ENCODE measurements at places on chromosomes 11 and 22.

DNA sequence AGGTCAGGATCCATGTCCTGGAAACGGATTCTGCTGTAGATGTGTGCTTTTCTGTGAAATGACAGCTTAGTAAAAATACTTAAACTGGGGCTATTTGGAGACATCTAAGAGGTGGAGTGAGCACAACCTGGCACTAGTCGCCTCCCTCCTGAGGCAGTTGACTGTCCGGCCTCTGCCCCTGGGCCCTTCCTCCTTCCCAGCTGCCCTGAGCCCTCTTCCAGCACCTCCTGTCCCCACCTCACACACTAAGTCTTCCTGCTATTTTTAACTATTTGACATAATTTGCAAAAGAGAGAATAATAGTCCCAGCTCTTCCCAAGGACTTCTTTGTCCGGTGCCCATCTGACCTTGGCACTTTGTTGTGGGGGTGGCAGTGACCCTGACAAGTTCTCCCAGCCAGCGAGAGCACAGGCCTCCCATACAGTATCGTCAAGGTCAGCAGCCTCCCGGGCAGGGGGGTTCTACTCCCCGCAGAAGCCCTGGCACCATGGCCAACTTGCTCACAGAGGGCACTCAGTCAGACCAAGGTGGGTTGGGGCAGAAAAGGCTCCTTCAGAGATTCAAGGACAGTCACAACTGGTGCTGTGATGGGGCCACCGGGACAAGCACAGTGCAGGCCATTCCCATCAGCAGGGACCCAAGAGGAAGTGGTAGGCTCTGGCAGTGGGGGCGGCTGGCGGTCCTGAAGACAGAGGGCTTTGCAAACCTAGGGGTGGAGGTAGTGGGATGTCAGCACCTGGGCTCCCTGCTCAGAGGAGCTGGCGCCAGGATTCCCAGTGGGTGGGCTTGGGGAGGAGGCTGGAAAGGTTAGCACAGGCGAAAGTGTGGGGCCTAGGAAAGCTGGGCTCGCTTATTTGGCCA lies 5.5 kb upstream of the NEAT1 start:
- no peak for DNase-seq

DNA sequence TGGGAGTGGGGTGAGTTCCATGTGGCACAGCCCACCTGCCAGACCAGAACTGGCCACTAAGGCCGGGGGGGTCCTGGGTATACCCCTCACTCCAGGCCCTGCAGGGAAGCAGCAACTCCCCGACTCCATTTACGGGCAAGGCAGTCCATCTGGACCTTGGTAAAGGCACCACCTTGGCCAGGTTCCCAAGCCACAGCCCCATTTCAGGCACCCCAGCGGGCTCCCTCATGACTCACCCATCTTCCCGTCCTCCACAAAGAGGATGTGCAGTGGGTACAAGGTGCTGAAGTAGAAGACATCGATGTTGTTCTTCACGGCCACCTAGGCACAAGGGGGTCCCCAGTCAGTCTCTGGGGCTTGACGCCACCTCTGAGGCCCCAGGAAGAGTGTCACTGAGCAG lies 15.7 kb upstream of the RASL10A start:
- no peak for DNase-seq

- no peak for DNase-seq
Measured at GRCh38 chr11:5618807-5619206, 6.0 kb upstream of the TRIM34 start.

DNA sequence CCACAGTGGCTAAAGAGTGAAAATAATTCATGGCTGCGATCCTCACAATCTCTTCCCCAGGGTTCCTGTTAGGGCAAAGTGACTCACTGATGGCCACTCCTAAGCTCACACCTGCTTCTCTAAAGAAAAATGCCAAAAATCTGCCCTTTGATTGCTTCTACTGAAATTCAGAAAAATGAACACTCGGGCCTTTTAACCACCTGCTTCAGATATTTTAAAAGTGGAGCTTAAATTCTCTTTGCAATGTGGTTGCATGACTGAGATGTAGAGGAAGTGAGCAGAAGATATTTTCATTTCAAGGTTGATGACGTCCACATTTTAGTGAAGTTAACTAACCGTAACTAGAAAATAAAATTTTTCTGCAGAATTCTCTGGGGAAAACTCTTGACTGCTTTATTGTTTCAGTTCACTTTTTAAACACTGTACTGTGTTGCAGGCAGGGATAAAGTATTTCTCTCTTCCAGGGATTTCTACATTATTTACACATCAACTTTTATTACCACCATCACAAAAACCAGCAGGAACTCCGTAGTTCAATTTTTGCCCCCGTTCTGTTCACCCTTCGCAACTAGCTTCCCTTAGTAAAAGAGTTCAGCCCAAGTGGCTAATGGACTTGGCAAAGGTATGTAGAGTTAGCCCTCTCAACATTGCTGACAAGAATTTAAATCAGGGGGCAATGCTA lies 8.5 kb downstream of the RAB30 start:
- no peak for DNase-seq

GRCh38 chr22:44396727-44397722 lies 84.3 kb upstream of the SHISAL1 start:
- DNase-seq, result no peak

GRCh38 chr11:59776210-59777066 lies 21.3 kb downstream of the STX3 start:
- DNase-seq, result no peak

DNA sequence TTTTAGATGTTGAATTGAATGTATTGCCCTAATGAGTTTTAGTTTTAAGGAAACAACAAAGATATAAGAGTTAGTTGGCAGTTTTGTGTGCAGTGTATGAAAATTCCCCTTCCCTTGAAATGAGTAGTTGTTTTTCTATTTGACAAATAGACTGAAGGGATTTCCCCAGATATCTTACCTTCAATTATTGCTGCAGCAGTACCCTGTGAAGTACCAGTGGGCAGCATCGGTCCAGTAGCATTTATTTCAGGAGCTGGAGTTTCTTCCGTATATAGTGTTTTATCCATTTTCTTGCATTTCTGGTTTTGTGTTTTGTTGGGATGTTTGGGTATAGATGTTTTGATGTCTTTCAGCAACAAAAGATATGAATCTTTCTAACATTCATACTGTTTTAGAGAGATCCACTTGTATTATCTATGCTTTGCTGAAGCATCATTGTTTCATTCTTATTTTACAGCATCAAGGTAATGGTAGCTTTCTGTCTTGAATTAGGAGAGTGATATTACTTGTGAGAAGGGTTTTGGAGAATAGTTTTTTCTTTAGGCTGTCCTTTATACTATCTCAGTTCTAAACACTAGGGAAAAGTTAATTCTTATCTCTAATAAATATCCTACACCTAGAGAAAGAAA lies 7.4 kb downstream of the KMT2A start:
- no peak for DNase-seq

GRCh38 chr11:59804061-59804460 lies 6.5 kb downstream of the MRPL16 start:
- DNase-seq, result no peak

DNA sequence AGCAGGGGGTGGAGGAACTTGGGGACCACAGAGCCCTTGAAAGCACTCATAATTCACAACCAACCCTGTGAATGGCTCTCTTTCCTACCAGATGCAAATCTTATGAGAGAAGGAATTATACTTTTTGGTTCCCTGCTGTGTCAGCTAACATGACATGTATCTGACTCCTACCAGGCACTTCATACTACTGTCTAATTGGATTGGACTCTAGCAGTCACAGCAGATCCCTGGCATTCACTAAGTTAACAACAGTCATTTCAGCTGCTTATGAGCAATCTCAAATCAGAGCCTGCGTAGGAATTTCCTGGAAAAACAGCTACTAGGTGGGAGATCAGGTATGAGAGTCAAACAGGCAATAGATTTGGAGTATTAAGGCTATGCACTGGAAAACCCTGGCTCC lies 11.1 kb upstream of the ENDOD1 start:
- no peak for DNase-seq

DNA sequence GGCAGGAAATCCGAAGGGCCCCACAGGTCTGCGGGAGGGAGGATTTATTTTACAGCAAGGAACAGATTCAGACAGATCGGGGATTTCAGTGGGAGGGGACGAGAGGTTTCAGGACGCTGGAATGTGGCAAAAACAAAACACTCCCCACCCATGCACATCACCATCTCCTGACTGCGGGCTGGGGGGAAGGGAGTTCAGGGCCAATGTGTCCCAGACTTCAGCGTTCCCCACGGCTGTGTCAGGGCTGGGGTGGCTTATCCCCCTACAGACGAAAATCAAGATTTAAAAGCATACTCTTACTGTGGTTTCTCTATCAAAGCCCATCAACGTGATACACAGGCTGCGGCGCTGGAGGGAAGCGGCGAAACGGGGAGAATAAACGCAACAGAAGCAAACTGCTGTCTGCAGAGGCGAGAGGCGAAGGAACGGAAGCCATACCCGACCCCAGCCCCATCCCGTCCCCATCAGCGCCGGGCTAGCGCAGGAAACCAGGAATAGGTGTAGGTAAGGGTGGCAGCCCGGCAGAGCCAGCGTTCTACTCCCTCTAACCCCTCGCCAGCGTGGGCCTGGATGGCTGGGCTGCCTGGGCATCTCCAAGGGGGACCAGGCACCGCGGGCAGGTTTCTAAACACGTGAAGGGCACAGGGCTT lies 2.7 kb downstream of the TENM4 start:
- DNase-seq, result no peak

DNA sequence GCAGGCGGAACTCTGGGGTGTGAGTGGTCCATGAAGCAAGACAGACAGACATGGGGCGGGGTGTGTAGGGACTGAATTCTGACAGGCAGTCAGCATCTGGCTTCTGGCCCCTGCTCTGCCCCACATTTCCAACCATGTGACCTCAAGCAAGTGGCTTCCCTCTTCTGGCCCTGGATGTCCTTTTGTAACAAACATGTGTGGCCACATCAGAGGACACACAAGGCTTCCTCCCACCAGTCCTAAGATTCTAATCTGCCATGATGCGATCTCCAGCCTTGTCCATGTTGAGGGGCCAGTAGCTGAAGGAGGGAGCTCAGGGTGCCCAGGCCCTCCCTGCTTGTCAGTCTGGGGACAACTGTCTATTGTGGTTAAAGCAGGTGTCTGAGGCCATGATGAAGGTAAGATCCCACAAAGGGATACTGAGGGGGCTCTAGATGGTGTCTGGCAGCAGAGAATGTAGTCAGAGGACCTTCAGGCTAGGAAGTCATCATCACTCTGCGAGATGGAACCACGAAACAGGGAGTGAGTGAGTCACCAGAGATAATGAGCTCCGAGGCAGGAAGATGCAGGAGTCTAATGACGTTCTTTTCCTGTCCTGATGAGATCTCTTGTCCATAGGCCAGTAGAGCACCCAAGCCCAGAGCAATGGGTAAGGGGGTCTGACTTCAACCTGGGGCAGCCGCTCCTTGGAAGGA lies 27.4 kb downstream of the DRD2 start:
- no peak for DNase-seq

GRCh38 chr11:121452609-121453150 lies at the start of gene SORL1-AS1:
Gene SORL1-AS1, minus strand, starts transcription at chr11:121452967.
- DNase-seq, result peak; percentile 48

- DNase-seq, result no peak
Measured at GRCh38 chr11:24496736-24497725, at the start of gene LUZP2. Gene LUZP2, plus strand, starts transcription at chr11:24497053.

- no peak for DNase-seq
Measured at GRCh38 chr11:100748153-100748552, 61.1 kb downstream of the ARHGAP42 start.

DNA sequence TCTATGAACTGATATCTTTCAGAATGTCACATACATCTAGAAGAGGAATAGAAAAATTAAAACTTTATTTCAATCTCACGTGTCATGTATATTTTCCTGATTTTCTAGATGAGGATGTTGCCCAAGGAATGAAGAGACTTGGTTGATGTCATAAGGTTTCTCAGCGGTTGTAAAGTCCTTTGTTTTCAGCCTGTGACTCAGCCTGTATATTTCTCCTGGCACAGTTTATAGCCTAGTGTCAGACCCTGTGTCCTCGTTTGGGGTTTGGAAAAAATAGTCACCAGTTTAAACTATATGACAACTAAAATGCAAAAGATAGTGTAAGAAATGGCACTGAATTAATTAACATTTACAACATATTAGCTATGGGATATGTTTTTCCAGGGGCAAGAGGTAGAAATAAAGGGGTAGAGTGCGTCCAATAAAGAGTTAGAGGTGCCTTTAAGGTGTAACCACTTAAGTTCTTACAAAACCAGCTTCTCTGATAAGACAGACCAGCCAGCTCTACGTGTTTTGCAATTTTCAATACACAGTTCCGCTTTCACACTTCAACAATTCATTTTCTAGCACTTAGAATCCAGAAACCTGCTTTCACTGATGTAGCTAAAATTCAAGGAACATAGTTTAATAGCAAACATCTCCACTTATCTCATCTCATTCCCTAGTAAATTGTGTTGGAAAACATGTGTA lies 1432.6 kb upstream of the TENM4 start:
- DNase-seq, result no peak

DNA sequence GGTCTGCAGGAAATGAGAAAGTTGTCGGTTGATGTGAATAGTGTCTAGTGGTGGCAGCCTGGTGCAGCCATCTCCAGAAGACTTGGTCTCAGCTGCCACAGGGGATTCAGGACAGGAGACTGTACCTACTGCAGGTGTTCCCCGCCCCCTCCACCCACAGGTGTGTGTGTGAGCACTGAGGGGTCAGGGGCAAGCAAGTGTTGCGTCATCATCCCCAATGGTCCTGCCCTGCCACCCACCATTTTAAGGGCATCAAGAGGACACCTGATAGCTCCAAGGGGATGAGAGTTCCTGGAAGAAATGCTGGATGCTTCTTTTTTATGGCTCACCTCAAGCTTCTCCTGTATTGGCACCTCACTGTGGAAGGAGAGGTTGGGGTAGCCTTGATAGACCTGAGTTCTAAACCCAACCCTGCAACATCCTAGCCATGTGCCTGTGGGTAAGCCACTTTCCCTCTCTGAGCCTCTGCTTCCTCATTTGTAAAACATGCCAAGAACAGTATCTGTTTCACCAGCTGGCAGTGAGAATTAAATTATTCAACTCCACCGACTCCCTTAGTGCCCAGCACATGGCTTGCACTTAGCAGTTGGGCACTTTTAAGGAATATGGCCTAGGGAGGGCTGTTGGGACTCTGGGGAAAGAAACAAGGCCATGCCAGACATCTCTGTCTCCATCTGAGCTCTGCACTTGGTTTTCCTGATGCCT lies 6.1 kb downstream of the C11orf91 start:
- no peak for DNase-seq

DNA sequence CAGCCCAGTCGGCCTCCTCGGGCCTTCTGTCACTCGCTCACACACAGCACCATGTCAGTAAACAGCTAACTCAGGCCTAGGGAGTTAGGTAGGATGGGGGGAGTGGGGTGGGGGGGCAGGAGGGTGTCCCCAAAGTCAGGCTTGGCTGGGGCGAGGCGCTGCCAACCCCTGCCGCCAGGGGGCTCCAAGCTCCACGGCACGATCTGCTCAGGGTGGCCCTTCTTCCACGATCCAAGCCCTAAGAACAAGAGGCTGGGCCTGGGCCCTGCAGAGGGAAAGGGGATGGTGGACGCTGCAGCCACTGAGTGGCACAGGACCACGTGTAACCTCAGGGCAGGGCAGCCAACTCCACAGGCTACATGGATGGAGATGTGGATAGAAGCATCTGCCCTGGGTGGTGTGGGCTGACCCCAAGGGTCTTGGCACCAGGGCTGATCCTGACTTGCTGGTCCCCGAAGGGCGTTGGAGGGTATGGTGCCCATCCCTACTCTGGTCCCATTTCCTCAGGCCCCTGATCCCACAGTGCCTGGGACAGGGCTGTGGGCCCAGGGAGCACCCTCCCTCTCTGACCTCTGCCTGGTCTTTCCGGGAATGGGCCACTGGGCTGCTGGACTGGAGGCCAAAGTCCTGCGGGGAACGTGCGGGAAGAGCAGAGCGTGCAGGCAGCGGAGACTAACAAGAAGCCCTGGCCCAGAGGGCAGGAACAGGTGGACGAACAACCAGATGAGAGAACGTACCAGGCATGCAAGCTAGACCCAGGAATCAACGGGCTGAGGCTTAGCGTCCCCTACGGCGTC lies 29.1 kb upstream of the TXNRD2 start:
- DNase-seq, result peak; percentile 78
